ENCODE measurements at places on chromosomes 16 and 17. TPM values are rescaled to one million over a fixed set of nuclear protein-coding genes. Genes with fewer than 3 reads are reported as not detected.

The SMIM5 gene
- total RNA-seq = 0.39 TPM

The GNG13 gene
- total RNA-seq = not detected

The BCL6B gene
- total RNA-seq = 0.53 TPM

The ZFP90 gene
- total RNA-seq = 46.7 TPM

The ABCC11 gene
- total RNA-seq = 0.07 TPM

The MLKL gene
- total RNA-seq = 37.9 TPM

The SLC16A13 gene
- 17.6 TPM for total RNA-seq

The PGAP6 gene
- 119 TPM for total RNA-seq

The BTBD17 gene
- total RNA-seq = not detected
